ENCODE measurements at places on chromosomes 1 and 21.

DNA sequence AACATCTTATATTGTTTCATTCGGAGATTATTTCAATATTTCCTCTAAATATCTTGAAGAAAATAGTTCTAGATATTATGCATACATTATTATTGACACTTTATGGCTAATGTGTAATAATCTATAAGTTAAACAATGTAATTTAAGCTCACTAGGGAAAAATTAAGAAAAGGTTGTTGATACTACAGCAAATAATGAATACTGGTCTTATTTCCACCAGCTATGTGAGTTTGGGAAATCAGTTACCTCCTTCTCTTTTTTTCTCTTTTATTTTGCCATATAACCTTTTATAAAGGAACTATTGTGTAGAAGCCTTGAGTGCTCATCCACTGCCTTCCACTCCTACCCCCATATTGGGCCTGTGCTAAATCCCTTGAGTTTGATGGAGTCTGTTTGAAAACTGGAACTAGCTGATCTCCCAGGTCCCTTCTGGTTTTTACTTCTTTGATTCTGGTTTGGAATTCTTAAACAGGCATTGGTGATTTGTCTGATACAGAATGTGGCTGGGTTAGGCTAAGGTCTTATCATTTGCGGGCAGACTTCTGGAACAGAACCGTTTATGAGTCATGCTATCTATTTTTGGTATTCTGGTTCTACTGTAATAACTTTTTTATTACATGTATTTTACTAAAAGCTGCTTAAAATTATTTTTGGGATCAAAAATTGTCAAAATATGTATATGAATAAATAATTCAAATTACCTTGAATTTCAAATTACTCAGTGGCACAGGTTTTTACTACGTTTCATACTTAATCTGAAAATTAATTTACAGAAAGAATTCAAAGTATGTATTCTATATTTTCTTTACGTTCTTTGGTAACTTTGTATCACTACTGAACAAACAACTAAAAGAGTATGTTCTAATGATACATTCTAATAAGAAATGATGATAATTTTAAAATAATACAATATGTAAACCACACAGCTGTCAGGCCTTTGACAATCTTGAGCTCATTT lies 5.0 kb upstream of the CDC14A start:
- no peak for DNase-seq

DNA sequence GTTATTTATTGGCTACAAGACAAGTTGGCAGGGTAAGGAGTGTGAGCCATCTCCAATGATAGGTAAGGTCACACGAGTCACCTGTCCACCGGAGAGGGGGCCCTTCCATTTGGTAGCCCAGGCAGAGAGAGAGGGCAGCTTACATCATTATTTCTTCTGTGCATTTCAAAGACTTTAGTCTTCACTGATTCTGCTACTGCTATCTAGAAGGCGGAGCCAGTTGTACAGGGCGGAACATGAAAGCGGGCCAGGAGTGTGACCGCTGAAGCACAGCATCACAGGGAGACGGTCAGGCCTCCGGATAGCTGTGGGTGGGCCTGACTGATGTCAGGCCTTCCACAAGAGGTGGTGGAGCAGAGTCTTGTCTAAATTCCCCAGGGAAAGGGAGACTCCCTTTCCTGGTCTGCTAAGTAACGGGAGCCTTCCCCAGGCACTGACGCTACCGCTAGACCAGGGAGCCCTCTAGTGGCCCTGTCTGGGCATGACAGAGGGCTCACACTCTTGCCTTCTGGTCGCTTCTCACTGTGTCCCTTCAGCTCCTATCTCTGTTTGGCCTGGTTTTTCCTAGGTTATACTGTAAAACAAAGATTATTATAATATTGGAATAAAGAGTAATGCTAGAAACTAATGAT lies 36.7 kb downstream of the ZNF695 start:
- DNase-seq: peak; percentile 51

- no peak for DNase-seq
These were observed 145.6 kb downstream of the ZBTB18 start for GRCh38 chr1:244196571-244197285.

DNA sequence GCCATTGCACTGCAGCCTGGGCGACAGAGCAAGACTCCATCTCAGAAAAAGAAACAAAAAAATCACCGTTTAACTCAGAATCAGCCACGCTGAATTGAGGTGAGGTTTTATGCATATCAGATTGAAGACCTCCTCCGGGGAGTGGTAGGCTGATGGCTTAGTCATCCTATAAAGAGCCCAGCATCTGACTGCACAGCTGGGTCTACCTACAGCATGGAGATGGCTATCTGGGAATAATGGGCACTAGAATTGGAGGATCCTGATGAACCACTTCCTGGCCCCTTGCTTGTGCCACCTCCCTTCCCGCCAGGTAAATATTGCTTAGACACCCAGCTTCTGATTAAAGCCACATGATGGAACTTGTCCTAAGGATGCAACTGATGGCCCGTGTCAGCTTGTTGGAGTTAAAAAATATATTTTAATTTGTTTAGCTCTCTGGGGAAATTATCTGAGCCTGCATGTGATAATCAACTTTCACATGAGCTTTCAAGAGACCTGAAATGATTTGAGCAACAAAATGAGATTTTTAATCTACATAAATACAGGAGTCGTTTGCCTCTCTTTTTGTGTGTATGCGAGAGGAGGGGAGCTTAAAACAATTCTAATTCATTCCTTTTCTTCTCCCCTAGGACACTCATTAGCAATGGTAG lies 157.2 kb downstream of the KIF26B start:
- no peak for DNase-seq

DNA sequence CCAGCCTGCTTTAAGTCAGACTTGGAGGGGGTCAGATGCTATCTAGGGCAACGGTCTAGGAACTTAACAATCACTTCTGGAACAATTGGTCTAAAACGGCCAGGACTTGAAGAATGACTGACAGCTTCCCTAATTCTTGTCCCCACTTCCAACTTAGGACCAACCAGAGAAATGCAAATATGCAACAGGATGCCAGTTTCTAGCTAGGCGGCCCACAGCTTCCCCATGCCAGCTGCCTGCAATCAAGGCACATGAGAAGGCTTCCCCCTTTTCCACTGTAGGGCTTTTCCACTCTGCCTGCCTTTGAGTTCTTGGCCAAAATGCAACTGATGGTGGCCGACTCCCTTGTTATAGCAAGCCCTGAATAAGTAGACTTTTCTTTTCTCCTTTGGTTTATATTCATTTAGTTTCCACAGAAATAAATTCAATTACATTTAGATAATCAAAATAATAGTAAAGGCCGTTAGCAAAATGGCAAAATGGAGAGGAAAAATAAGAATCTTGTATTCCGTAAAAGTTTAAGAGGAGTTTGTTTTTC lies 80.9 kb downstream of the BACH1 start:
- DNase-seq: no peak

- no peak for DNase-seq
These were observed 1887.4 kb downstream of the NCAM2 start for GRCh38 chr21:22885614-22886013.

- no peak for DNase-seq
These were observed 201.2 kb upstream of the PTGFR start for GRCh38 chr1:78289603-78290002.

- DNase-seq: no peak
These were observed 11.7 kb upstream of the MYOCOS start for GRCh38 chr1:171610385-171610784.

- no peak for DNase-seq
These were observed 34.6 kb upstream of the SLC45A1 start for GRCh38 chr1:8283058-8283884.

DNA sequence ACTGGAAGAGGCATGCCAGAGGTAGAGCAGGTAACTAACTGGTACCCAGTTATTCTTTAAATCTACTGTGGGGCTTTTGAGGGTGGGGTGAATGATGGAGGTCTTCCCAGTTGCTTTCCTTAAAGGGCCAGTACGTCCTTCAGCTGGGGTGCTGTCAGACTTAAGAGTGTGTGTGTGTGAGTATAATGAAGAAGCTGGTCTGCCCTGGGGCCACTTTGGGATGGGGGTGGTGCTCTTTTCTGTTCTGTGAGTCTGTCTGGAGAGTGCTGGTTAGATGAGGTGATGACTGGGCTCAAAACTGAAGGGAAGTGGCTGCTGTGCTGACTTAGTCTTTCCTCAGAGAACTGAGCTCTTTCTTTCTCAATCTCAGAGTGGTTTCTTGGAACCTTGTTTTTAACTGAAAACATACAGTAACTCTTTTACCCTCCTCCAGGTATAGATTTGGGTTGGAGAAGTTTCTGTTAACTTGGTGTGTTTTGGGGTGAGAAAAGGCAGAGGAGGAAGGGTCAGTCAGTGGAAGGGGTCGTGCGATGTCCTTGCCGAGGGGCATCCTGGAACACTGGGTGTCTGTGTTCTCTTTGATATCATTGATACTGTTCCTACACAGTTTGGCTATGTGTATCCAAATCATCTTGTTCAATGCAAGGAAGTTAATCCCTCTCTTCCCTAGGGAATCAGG lies 746 bp downstream of the MACF1 start:
- peak; percentile 52 for DNase-seq

DNA sequence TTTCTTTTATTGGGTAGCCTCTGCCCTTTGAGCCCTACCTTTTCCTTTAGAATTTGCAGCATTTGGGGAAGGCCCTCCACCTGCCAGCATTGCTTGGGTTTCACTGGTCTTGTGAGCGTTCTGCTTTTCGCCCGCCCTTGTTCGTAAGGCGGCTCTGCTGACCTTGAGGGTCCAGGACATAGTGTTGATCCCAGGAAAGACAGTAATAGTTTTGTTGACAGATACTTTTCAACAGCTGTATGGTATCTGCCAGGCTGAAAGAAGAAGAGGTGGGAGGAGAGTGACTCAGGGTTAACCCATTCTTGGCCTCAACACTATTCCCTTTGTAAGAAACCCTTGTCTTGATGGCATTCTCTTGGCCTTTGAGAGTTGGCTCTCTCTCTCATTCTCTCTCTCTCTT lies 113.4 kb upstream of the SPAG17 start:
- no peak for DNase-seq

GRCh38 chr21:45098867-45099266 lies 24.5 kb downstream of the ADARB1 start:
- no peak for DNase-seq

Measured in KG1 (cell line).